ENCODE measurements at places on chromosomes 1 and 21.

DNA sequence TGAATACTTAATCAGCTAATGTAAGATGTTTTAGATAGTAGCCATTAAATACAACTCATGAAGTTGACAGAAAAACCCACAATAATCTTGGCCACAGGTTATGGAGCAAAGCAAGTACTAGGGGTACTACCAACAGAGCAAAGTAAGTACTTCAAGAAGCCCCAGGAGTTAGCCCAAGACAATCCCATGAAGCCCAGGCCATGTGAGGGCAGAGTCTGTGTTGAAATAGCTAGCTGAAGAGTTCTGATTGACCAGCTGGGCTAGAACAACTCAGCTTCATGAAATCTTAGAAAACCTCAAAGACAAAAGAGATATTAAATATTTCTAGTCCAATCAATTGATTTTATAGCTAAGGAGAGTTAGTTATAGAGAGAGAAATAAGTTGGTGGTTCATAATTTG is 212.9 kb upstream of the HOOK1 start:
- no peak for DNase-seq

- DNase-seq = no peak
Measured at GRCh38 chr1:43731867-43732531, 24.7 kb downstream of the ST3GAL3 start.

GRCh38 chr1:199466961-199467360 is 560.5 kb upstream of the NR5A2 start:
- no peak for DNase-seq

GRCh38 chr21:39673736-39674135 is 61.0 kb downstream of the B3GALT5 start:
- DNase-seq = no peak

DNA sequence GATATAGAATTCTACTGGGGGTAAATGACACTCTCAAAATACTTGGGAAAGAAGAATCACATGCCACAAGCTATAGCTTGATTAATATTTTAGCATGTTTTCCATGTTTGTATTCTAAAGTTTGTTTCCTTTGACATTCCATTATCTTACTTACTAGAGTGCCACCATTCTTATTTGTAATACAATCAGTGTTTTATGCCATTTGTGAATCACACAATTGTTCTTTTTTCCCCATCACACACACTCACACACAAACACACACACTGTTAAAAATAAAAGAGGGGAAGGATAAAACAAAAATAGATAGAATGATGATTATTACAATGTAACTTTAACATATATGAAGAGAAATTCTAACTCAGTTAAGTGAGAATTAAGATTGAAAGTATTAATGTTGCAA is 16.0 kb upstream of the TEKT2 start:
- DNase-seq = no peak

- DNase-seq = no peak
Measured at GRCh38 chr1:14468751-14469150, 129.7 kb upstream of the KAZN start.

DNA sequence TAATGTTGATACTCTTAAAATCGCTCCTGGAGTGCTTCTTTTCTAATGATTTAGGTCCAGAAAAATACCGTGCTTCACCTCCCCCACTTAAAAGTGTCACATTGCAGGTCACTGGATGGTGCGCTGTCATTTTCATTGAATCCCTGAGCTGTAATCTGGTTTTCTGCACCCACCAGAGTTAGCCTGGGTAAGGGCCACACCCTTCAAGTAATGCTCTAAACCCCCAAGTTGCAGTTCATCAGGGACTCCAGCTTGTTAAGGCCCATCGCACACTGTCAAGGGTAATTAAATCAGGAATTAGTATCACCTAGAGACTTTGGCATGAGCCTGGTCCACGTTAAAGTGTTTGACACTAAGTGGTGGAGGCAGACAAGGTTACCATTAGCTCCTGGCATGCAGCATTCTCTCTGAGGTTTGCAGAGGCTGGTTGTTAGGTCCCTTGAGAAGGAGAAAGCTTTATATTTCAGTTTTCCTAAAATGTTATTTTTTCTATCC is 34.0 kb downstream of the ASTN1 start:
- no peak for DNase-seq

DNA sequence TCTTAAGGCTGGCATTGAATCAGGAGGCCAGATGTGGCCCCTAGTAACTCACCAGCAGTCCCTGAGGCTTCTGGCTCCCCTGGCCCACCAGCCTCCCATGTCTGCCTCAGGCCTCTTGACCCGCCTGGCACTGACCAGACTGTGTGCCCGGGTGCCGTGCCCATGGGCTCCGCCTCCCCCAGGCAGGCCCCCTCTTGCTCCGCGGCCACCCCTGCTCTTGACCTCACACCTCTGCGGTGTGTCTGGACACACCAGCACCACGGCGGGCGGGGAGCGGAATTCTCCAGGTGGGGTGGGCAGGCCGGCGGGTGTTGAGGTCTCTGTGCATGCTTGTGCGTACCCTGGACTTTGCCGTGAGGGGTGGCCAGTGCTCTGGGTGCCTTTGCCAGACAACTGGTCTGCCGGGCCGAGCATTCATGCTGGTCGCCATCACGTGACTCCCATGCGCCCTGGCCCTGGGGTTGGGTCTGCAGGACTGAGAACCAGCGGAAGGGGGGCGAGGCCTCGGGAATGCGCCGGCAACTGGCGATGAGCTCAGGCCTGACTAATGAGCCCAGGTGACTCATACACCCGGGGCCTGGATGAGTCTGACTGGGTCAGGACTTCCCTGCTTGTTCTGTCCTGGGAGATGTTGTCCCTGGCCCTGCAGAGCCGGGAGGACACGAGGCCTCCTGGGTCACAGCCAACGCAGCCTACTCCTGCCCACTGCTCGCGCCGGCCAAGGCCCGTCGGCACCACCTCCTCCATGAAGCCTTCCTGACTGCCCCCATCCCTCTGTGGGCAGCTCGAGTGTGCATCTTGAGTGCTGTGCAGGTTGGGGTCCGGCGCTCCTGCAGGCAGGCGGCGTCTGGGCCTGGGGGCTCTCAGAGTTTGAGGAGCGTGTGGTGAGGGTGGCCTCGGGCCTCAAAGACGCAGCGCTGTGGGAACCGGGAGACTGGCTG is 22.6 kb downstream of the COL18A1 start:
- no peak for DNase-seq

DNA sequence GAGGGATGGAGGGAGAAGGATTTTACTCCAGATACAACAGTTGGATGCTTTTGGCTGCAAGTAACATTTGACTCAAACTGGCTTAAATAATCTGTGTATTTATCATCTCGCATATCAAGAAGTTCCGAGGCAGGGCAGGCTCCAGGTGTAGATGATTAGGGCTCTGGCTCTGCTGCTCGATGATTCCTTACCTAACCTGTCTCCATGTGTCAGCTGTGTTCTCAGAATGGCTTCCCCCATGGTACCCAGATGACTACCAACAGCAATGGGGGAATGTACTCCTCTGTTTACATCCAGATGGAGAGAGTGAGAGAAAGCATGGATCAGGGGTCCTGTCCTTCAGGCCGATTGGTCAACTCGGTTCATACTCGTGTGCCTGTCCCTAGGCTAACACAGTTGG is 90.4 kb upstream of the AKT3 start:
- DNase-seq = no peak

GRCh38 chr1:84959294-84959693 is 37.6 kb downstream of the MCOLN2 start:
- DNase-seq = no peak

DNA sequence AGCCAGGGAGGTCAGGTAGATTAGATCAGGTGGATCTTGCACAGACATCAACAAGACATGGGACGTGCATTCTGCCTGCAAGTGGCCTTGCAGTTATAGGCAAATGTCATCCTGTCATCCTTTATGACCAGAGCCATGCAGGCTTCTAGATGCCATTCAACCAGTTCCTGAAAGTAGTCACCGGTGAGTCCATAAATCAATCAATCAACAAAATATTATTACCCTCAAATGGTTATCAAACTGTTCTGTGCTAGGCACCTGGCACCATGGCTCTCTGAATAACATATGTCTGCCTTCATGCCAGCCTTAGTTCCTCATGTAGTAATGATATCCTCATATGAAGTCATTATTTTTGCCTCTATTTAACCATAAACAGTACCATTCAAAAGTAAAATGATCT is 146.9 kb downstream of the TOMM20 start:
- no peak for DNase-seq

GRCh38 chr1:227808566-227808965 is 6.9 kb upstream of the PRSS38 start:
- no peak for DNase-seq

- DNase-seq = no peak
Measured at GRCh38 chr1:157001304-157001703, 44.2 kb downstream of the ARHGEF11 start.

DNA sequence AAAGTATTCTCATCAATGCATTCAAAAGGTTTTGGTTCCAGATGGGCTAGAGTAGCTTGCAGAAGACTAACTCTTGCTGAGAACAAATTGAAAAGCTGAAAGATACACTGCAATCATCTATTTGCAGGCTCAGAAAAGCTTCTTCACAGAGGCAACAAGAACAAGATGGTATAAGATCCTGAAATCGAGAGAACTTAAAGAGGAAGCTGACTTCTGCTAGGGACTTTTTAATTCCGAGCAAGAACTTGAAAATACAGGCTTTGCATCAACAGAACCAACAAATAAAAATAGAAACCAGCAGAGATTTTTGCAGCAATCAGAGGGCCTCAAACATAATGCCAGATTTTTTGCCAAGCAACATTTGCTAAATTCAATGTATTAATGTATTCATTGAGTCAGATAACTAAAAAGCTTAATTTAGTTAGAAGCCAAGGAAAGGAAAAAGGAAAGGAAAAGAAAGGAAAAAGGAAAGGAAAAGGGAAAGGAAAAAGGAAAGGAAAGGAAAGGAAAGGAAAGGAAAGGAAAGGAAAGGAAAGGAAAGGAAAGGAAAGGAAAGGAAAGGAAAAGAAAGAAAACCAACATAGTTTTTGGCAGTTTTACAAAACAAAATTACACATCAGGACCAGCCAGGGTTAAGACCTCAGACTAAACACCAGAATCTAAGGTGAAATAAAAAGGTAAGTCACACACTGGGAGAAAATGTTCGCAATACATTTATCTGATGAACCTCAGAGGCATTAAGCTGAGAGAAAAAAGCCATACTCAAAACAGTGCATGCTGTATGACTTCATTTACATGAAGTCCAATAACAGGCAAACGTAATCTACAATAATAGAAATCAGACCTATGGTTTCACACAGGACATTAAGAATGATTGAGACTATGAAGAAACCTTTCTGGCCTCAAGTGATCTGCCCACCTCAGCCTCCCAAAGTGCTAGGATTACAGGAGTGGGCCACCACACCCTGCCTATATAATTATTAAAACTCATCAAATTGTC is 42.6 kb downstream of the FAF1 start:
- no peak for DNase-seq

- DNase-seq = no peak
Measured at GRCh38 chr1:65009724-65010420, 43.5 kb upstream of the JAK1 start.

- DNase-seq = peak; percentile 95
Measured at GRCh38 chr1:2205191-2205952, 10.8 kb upstream of the FAAP20 start.

- DNase-seq = no peak
Measured at GRCh38 chr1:25785333-25786067, 14.5 kb upstream of the SELENON start.

- no peak for DNase-seq
Measured at GRCh38 chr1:234772345-234773147, 162.6 kb upstream of the IRF2BP2 start.

DNA sequence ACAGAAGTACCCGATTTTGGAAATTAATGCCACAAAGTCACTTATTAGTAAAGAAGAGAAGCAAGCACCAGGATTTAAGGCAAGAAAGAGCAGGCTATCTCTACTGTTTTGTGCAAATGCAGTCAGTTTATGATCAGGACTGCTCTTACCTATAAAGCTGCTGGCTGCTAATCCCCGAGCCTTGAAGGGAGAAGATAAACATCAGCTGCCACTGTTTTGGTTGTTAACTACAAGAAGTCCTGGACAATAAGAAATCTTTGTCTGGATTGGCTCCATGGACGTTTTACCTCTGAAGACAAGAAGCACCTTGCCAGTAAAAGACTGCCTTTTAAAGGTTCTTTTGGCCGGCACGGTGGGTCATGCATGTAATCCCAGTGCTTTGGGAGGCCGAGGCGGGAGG is 21.4 kb downstream of the FRRS1 start:
- no peak for DNase-seq

Data from type B pancreatic cell (in vitro differentiated cells).